ENCODE measurements at places on chromosomes 6 and 20.

DNA sequence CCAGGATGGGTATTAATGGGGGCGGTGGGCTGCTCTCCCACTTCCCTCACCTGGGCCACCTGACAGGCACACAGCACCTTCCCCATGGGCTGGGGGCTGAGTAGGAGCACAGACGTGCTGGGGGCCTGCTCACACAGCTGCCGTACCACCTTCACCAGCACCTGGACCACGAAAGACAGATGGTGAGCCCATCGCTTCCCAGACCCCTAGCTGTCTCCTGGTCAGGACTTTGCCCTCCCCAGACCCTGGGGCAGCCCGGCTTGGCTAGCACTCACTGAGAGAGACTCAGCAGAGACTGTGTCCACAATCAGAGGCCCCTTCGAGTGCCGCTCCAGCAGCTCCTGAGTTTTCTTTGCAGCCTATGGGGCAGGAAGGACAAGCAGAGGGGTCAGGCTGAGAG is 12.0 kb downstream of the AARS2 start:
- DNase-seq, result no peak

GRCh38 chr6:89992818-89993217 is 98.5 kb downstream of the GJA10 start:
- no peak for DNase-seq

- no peak for DNase-seq
Measured at GRCh38 chr6:20440296-20440695, 38.6 kb downstream of the E2F3 start.

GRCh38 chr20:47125508-47125757 is 230.8 kb downstream of the EYA2 start:
- no peak for DNase-seq

GRCh38 chr6:35474942-35475570 is 6.9 kb downstream of the RPL10A start:
- DNase-seq, result no peak

DNA sequence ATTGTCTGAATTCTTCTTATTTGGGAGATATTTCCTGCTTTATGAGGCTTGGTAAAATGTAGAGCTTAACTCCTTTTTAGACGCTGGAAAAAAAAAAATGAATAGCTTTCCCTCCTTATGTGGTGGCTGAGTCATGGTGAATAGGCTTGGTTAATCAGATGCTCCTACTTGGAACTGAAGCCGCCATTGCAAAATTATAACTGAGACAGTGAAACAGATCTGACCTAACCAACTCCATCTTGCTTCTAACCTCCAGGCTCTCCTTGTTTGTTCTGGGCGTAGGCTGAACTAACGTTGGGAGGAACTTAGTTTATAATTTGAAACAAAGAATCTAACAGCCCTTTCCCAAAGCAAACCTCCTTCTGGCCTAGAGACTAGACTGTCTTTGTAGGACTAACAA is 43.2 kb upstream of the PLCB4 start:
- no peak for DNase-seq

All from DND-41 (cell line).